T-helper 1 cell (primary cell): ENCODE measurements at places on chromosomes 5 and 9.

DNA sequence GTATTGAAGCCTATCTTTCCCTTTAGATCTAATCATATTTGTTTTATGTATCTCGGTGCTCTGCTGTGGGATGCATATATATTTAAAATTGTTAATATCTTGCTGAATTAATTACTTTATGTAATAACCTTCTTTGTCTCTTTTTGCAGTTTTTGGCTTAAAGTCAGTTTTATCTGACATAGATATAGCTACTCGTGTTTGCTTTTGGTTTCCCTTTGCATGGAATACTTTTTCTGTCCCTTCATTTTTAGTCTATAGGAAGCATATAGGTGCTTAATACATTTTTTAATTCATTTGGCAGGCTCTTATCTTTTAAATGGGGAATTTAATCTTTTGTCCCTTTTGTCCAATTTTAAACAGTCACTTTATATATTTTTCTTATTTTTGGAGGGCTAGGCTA lies 360.6 kb upstream of the PRR16 start:
- DNase-seq: no peak

DNA sequence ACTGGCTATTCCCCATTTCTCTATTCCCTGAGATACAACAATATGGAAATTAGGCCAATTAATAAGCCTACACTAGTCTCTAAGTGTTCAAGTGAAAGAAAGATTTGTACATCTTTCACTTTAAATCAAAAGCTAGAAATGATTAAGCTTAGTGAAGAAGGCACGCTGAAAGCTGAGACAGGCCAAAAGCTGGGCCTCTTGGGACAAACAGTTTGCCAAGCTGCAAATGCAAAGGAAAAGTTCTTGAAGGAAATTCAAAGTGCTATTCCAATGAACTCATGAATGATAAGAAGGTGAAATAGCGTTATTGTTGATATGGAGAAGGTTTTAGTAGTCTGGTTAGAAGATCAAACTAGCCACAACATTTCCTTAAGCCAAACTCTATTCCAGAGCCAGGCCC lies 256.2 kb downstream of the ZSWIM6 start:
- no peak for DNase-seq

- no peak for DNase-seq
Observed at GRCh38 chr9:105219291-105219805, 25.1 kb upstream of the SLC44A1 start.

GRCh38 chr5:160792281-160792680 lies 59.7 kb downstream of the ATP10B start:
- no peak for DNase-seq

DNA sequence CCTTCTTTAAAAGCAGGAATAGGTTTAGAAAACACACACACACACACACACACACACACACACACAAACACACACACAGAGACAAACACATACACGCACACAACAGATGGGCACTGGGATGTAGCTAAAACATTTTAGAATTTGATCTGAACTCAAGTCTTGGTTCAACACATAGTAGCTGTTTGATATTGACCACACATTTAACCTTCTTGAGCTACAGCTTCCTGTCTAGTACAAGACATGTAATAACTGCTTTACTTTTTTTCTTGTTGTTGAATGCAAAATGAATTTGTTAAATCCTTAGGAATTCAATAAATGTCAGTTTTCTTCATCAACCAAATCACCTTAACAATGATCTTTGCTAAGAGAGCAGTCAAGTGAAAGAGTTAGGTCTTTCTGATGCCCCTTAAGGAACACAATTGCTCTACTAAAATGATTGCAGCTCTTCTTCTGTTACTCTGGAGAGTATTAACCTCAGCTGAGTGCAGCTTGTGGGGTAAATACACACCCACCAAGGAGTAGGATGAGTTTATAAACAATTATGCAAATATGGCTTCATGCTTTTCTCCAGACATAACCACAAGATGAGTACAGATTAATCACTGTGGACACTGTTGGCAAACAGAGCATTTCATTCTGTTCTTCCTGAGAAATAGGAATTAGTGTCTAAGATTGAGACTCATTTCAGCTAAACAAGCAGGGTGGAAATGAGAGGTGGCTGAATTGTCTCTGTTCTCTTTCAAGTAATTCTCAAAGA lies 302.9 kb upstream of the PAPPA start:
- no peak for DNase-seq

DNA sequence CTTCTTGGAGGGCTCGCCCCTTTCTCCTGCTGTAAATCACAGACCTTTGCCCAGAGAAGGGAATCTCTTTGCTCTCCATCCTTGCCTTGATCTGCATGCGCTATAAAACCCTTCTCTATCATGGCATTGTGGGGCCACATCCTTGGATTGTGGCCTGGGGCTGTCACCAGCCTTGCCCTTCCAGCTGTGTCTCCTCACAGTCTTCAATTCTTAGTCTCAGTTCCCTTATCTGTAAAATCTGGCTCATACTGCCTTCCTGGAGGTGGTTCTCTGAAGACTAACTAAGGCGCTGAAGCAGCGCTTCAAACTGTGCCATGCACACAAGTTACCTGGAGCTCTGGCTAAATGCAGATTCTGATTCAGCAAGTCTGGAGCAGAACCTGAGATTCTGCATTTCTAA lies 53.4 kb upstream of the RARS1 start:
- no peak for DNase-seq

DNA sequence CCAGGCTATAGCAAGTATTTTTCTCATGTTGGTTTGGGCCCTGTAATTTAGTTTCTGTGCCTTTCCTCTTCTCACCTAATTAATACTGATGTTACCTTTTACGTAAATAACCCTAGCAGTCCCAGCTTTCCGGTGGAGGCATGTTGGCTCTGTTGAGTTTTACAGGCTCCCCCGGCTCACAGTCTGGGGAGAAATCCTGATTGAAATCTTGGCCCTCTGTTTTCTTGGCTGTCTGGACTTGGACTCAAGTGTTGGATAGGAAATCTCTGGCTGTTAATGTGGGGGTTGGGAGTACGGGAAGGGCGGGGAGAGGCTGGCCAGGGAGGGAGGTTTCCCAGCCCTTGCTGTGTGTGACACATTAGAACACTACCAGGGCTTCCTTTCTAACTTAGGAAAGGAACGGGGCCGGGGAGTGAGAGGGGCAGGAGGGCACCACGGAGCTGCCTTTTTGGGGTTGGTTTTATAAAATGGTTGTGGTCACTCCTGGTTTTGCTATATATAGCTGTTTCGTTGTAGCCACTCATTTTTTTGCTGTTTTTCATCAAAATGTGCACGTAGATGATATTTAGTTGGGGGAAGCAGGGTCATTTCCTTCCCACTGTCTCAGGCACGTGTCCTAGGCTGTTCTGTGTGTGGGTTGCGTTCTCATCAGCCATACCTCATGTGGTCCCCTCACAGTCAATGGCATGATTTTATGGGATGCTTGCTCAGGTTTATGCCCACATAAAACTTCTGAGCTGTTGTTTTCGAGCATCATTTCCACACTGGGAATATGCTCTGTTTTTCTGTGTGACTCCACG lies 11.0 kb downstream of the TRIO start:
- DNase-seq: no peak

DNA sequence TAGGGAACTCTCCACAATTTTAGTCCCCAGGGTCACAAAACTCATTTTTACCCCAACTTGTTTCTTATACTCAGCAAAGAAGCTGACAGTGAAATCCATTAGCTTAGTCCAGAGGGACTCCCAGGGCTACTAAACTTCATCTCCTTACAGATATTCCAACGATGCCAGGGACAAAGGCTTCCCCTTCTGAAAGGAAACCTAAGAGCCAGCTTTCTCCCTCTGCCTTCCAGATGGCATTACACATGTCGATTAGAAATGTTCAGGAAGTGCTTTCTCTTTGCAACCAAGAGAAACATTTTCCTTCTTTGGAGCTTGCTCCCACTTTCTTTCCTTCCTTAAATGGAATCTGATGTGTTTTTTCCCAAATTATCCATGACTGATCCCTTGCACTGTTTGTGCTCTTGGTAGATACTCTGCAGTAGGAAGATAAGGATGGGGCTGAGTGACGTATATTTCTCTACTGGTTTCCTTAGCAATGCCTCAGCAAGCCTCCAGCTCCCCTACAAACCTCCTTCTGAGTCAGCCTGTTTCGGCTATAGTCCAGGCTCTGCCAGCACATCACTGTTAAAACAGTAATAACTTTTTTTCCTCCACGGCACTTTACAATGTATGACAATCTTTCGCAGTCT lies 43.0 kb upstream of the HTR4 start:
- DNase-seq: no peak

DNA sequence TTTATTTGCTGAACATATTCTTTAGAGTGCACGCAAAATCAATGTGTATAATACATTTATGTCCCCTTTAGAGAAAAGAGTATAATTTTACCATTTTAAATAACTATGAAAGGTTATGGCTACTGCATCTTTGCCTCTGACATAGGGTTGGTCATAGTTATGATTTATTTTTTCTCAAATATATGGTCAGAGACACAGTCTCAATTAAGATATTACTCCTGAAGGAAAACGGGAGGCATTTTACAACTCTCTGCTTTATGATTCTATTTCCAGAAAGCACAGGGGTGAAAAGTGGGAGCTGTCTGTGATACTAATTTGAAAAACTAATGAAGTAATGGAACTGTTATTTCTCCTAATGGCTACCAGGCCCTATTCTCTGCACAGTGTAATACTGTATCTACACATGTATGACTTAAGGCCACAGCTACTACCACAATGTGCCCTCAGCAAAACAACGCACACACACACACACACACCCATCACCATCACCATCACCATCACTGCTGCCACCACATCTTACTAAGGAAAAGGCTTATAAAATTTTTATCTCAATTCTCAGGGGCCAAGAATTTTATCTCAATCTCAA lies 262.9 kb downstream of the EFNA5 start:
- DNase-seq: no peak

DNA sequence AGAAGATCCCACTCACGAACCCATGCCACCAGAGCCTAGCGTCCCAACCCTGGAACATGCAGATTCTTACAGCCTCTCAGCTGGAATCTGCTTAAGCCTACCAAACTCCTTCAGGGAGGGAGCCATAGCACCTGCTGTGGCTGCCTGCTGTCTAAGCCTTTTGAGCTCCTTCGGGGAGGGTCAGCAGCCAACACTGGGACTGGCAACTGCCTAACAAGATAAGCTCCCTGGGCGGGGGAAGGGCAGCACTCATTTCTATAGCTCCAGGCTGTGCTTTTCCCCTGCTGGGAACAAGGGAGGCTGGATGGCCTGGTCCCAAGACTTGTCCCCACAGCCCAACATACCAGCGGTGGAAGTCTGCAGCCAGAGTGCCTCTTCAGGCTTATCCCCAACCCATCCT lies 199.1 kb upstream of the OR13F1 start:
- DNase-seq: no peak

GRCh38 chr5:167820101-167820990 lies 471.1 kb upstream of the WWC1 start:
- DNase-seq: no peak

- no peak for DNase-seq
Observed at GRCh38 chr5:179620703-179621350, 2.6 kb downstream of the HNRNPH1 start.
